GM10248 (cell line): ENCODE measurements at places on chromosomes 11 and 22.

DNA sequence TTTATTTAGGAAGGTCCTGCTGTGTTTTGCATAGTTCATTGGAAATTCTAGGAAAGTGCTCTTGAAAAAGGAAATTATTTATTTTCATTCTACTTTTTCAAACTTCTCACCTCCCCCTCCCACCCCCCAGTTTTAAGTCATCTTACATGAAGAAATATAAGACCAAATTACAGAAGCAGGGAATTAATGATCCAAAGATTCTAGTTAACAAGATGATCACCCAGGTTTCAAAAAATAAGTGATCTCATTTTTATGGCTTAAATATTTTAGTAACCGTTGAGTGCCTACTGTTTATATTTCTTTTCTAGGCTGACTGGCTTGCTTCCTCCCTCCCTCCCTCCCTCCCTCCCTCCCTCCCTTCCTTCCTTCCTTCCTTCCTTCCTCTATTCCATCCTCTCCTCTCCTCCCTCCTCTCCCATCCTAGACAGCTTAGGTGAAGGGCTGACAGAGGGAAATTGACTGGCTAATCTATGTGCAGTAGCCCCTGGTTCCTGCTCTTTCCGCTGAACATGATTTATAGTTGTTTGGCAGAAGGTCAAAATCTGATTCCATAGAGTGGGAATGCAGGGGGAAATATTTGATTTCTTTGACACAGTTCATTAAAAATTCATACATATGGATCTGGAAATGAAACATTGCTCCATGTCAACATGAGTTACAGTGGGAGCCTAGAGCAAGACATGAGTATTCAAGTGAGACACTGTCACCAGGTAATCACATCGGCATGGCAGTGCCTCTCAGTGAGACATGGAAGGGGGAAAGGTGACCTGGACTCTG is 123.4 kb downstream of the COMMD9 start:
- no peak for DNase-seq

DNA sequence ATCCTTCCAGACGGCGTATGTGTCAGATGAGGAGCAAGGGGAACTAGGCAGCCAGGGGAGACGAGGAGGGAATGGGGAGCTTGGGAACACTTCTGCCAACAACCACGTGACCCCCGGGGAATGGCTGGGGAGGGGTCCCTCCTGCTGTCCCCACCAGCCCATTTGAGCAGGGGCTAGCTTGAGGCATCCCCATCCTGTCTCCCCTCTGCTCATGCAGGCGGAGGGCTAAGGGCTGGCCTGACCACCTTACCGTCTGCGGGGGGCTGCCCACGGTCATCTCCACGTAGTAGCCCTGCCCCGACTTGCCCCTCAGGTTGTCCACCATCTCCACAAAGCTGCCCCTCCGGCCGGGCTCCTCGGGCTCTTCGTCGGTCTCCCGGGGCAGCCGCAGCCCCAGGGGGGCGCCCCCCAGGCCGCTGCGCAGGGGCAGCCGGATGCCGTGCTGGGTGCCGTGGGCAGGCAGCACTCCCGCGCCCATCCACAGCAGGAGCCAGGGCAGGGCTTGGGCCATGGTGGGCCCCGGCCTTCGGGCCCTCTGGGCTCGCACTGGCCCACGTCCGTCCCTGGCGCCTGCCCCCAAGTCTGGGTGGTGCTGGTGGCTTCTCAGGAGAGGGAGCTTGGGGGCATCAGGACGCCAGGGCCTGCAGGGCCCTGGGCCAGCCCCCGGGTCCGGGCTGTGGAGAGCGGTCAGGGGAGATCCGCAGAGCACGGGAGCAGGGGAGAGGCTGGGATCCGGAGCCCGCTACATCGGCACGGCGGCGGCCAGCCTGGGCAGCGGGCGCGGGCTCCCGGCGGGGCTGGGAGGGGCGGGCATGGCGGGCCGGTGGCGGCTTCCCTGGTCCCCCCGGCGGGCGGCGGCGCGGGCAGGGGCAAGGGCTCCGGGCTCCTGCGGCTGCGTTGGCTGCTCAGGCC is 515 bp downstream of the BACE1 start:
- DNase-seq: no peak

DNA sequence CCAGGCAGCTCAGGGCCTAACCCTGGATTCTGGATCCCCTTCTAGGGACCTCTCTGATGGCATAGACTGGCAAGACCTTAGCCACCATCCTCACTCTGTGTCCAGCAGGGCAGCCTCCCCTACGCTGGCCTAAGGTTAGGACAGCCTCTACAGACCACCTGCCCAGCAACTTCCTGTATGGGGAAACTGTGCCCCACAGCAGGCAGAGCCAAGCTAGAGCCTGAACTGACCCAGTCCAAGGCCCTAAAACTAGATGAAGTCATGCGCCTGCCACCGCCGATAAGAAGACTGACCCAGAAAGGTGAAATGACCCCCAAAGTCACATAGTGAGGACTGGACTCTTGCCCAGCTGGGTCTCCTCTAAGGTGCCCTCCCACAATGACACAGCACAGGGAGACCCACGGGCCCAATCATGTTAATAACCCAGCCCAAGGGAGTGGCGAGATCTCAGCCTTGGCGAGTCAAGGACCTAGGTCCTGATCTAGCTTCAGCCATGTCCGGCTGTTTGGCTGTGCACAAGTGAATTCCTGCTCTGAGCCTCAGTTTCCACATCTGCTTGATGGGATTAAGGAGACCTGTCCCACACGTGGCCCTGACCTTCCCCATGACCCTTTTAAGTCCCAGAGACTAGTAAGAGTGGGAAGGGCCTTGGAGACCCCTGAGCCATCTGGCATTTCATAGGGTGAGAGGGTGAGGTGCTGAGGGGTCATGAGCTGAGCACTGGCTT is 17.6 kb downstream of the STARD10 start:
- no peak for DNase-seq

- no peak for DNase-seq
These were observed 1.4 kb upstream of the OR8B8 start for GRCh38 chr11:124446916-124447315.

GRCh38 chr11:78929207-78929905 is 354.7 kb upstream of the NARS2 start:
- no peak for DNase-seq
